ENCODE measurements at places on chromosomes 3 and 15. TPM values are rescaled to one million over a fixed set of nuclear protein-coding genes. Genes with fewer than 3 reads are reported as not detected.

Gene MGA
- 14.3 TPM for total RNA-seq

DNA sequence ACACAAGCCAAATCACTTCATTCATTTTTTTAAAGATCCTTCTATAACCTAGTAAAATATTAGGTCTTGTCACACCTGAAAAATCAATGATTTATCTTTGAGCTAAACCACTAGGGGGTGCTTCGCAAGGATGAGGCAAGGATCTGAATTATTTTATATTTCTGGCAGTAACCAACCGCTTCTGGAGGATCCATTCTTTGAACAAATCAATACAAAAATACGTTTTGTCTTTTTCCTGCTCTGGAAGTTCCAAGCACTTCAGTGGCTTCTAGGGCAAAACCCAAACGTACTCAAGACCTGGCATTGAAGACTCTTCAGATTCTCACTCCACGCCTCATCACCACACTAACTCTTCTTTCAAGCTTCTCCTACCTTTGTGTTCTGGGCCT, 486 bp downstream of the LSG1 start:
- H3K4me1 ChIP-seq = peaks cover 8% of the 10 kb centered on the region
- H3K4me3 ChIP-seq = peak overlapping the region; percentile 70
- no peak for DNase-seq

- no peak for DNase-seq
- no peaks in the 10 kb centered on the region for H3K27me3 ChIP-seq
- H3K4me1 ChIP-seq = no peaks in the 10 kb centered on the region
- H3K4me3 ChIP-seq = no peak overlapping the region
Measured at GRCh38 chr3:46338840-46339239, 15.1 kb upstream of the CCR2 start.

GRCh38 chr15:40744815-40745152, 10.3 kb downstream of the RMDN3 start:
- no peak overlapping the region for H3K4me3 ChIP-seq
- no peak for DNase-seq
- H3K4me1 ChIP-seq = no peaks in the 10 kb centered on the region
- peaks cover 31% of the 10 kb centered on the region for H3K36me3 ChIP-seq
- no peaks in the 10 kb centered on the region for H3K27me3 ChIP-seq

Gene DZIP1L
- 8.1 TPM for total RNA-seq

DNA sequence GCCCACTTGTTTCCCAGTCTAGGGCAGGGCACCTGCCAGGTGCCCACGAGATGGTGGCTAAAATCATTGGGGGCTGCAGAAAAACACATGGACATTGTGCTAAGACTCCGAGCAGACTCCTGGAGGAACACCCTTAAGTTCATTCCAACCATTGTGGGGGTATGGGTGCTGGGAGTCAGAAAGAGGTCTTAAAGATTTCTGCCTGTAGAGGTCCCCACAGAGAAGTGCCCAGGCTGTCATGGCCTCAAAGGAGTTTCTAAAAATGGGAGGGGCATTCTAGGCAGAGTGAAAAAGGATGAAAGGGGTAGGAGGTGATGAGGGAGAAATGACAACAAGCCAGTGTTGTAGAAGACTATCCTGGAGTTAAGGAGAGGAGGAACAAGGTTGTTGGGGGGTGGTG, 17.1 kb downstream of the RBP1 start:
- H3K27ac ChIP-seq = no peak overlapping the region
- H3K36me3 ChIP-seq = peaks cover 5% of the 10 kb centered on the region
- DNase-seq = no peak
- no peaks in the 10 kb centered on the region for H3K27me3 ChIP-seq

Gene LDHAL6B
- total RNA-seq = not detected
